IMR-90 (cell line): ENCODE measurements at places on chromosomes 6 and 20. TPM values are rescaled to one million over a fixed set of nuclear protein-coding genes. Genes with fewer than 3 reads are reported as not detected.

The ETV7 gene
- under 0.01 and 0.18 TPM in 2 replicates for total RNA-seq

- DNase-seq: peak; percentile 14
Observed at GRCh38 chr20:41135187-41135887, 2.0 kb upstream of the PLCG1 start.

GRCh38 chr6:163444077-163444476 lies 29.6 kb downstream of the QKI start:
- DNase-seq: no peak

DNA sequence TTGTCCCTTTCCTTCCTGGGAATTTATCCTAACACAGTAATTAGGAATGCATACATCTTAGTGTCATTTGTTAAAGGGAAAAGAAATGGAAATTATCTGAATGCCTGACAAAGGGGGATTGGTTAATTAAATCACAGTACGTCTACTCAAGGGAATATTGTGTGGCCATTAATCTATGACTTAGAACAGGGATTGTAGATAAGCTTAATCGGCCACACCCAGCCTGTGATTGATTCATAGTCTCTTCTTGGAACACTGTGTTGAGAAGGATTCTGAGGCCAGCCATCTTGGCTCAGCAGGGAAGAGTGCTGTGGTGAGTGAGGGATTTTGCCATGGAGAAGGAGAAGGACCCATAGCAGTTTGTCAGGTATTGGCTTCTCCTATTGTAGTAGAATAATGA lies 50.5 kb downstream of the CTNNBL1 start:
- no peak for DNase-seq

GRCh38 chr6:31922942-31923341 lies 4.6 kb upstream of the C2 start:
- DNase-seq: no peak

DNA sequence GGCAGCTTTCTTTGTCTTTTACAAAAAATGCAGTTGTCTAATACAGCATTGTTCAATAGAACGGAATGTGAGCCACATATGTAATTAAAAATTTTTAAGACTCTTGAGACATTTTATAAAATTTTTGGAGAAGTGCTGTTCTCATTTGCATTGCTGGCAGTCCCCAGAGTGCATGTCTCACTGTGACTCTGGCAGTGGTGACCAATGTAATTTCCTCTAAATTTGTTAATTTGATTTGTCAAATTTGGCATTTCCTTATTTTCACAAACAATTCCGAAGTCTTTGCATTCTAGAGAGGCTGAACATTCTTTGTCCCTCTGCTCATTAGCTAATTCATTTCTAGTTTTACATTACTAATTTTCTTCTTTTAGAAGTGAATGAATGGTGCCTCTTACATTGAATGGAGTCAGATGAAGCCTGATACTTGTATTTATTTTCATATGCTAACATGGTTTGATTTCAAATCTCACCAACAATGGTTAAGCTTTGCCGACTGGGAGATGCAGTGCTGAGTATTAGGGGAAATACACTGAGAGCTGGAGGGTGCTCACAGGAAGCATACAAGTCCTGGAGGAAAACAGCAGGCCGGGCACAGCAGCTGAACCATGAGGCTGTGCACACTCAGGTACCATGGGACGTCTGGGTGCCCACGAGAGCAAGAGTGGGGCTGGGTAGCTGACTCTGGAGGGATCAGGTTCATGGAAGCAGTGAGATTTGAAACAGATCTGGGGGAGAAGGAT lies 68.5 kb upstream of the ARMC2 start:
- peak; percentile 6 for DNase-seq

DNA sequence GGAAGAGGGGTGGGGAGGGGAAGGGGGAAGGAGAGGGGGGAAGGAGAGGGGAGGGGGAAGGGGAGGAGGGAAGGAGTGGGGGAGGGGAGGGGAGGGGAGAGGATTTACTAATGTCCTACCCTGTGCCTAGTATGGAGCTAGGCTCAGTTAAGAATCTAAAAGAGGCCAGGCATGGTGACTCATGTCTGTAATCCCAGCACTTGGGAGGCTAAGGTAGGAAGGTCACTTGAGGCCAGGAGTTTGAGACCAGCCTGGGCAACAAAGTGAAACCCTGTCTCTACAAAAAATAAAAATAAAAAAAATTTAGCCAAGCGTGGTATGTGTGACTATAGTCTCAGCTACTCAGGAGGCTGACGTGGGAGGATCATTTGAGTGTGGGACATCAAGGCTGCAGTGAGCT lies 13.0 kb downstream of the UBE2J1 start:
- DNase-seq: no peak
